CD4-positive, CD25-positive, alpha-beta regulatory T cell (primary cell): ENCODE measurements at places on chromosomes 12 and 14.

- DNase-seq, result no peak
Observed at GRCh38 chr14:90669731-90670130, 146.5 kb downstream of the TTC7B start.

GRCh38 chr12:116525418-116526001 is 33.7 kb upstream of the MAP1LC3B2 start:
- no peak for DNase-seq

DNA sequence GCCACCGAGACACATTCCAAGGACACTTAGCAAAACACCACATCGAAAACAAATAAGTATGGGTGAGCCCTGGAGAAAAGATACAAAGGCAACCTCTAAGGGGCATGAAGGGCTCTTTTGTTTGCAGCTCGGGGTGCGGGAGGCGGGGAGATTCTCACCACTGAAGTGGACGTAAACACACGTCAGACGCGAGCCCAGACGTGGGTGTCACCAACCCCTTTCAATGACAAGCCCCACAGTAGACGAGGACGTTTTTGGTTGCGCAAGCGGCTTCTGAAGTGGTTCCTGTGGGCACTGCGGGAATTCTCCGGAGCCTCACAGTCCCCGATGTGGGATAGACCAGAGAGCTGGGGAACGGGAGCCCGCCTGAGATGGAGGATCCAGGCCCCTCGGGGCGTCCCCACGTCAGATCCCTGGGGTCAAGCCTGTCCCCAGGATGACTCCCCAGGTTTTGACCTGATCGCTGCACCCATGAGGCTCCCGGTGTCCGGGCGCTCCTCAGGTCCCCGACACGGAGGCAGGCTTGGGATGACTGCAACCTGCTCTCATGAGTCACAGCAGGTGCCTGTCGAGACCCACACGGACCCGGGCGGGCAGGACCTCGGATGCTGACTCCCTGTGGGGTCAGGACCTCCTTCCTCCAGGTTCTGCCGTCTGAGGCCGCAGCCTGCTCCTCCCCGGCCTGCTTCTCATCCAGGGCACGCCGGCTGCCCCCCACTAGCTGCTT is 20.3 kb upstream of the ADGRD1 start:
- DNase-seq, result no peak

DNA sequence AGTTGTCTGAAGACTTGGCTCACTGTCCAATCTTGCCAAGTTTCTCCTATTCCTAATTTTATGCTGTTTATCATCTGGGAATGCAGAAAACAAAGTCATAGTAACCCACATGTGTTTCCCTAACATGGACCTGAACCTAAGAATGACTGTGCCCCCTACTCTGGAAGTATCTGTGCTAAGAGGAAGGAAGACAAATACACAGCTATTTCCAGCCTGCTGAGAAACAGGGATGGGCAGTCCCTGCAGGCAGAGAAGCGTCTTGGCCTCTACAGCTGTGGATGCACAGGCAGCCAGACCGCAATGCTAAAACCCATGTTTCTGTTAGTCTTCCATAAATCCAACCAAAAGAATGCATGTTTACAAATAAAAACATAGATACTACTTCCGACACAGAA is 56.2 kb downstream of the DUSP16 start:
- DNase-seq, result no peak

- DNase-seq, result no peak
Observed at GRCh38 chr14:31968107-31968810, 108.8 kb upstream of the ARHGAP5 start.
